ENCODE measurements at places on chromosomes 4 and X.

GRCh38 chr4:42683393-42683792 lies 26.5 kb upstream of the ATP8A1 start:
- DNase-seq, result no peak

DNA sequence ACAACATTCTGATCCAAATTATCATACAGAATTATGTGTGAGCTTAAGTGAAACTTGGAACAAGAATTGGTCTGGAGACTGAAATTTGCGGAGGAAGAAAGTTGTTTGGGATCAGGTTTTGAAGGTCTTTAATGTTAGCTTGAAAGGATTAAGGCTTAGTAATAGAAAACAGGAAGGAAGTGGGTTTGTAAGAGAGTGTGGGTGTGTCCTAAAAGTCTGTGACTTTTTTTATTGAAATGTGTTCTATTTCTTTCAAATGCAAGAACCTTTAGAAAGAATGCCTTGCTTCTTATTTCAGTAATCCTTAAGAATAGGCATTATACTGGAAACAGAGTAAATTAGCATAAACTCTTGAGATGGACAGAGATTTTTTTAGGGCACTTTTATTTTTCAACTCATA lies 198.0 kb downstream of the GALNTL6 start:
- DNase-seq, result no peak

DNA sequence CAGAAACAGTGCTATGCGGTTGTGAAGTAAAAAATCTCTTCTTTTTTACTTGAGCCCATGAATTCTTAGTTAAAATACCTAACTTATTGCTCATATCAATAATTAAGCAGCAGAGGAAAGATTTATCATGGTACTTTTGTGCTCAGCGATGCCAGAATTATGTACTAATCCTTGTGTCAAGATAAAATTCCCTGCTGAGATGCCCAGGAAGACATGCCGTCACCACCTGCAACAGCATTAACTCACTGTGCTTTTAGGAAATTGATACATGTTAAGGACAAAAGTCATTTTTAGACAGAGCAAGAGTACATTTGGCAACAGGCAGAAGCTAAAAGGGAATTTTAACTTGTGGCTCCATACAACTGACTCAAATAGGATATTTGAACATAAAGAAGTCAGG lies 138.9 kb downstream of the NPNT start:
- DNase-seq, result no peak

DNA sequence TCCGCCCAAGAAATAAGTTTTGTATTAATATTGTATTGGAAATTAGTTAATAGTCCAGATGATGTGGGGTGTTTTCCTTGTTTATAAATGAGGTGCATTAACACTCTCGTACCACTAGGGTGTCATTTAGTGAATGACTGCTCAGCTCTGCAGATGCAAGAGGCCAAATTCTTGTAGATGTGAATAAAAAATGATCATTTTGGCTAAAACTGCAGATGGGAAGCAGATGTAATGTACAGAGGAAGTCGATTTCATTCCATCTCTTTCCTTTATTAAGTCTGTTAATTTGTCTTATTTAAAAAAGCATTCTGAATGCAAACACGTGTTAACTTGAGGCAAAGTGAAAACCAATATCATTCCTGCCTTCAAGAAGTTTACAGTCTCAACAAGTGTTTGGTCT lies 108.1 kb downstream of the DHX15 start:
- no peak for DNase-seq

GRCh38 chr4:40405193-40405592 lies 70.1 kb downstream of the CHRNA9 start:
- DNase-seq, result no peak

DNA sequence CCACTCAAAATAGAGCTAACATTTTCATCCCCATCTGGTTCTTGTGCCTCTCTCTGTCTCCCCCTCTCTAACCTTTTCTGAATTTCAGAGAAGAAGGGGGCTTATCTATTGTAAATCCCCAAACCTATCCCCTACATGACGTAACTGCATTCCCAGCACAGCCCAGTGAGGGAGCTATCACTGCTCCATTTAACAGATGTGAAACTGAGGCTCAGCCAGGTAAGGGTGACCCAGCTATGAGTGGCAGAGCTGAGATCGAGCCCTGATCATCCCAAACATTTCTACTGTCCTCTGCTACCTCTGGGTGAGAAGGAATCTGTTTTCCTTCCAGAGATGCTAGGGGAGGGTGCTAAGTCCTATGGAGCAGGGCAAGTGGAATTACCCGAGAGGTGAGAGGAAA lies 107.5 kb downstream of the SLC2A9 start:
- no peak for DNase-seq

GRCh38 chr4:3466691-3467600 lies 3.8 kb downstream of the DOK7 start:
- no peak for DNase-seq

DNA sequence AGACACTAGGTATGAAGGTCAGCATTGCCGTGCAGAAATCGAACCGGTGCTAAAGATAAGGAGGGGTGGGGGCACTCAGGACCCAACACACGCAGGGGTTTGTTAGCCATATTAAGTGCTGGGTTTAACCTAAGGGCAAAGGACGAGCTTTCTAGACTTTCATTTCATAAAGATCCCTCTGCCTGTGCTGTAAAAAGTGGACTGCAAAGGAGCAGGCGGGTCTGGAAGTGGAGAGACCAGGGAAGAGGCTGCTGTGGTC lies 1.3 kb downstream of the CASP3 start:
- DNase-seq, result no peak

- no peak for DNase-seq
Observed at GRCh38 chrX:57905141-57905540, 5.1 kb downstream of the ZXDA start.

GRCh38 chr4:6264225-6264540 lies 5.5 kb upstream of the WFS1 start:
- DNase-seq, result peak; percentile 60

DNA sequence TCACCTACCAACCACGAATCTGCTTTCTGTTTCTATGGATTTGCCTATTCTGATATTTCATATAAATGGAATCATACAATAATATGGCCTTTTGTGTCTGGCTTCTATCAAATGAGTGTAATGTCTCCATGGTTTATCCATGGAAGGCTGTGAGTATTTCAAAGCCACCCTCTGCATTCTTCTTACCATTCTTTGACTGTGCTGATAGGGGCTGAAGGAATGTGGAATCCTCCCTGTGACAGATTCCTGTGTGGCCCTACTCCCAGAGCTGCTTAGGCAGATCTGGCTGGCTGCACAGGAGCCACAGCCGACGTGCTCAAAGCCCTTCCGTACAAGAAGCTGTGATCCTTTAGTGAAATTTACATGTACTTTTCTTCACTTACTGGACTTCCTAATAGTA lies 163.2 kb downstream of the HS6ST2 start:
- no peak for DNase-seq

- DNase-seq, result no peak
Observed at GRCh38 chr4:92021788-92022187, 282.0 kb upstream of the GRID2 start.

DNA sequence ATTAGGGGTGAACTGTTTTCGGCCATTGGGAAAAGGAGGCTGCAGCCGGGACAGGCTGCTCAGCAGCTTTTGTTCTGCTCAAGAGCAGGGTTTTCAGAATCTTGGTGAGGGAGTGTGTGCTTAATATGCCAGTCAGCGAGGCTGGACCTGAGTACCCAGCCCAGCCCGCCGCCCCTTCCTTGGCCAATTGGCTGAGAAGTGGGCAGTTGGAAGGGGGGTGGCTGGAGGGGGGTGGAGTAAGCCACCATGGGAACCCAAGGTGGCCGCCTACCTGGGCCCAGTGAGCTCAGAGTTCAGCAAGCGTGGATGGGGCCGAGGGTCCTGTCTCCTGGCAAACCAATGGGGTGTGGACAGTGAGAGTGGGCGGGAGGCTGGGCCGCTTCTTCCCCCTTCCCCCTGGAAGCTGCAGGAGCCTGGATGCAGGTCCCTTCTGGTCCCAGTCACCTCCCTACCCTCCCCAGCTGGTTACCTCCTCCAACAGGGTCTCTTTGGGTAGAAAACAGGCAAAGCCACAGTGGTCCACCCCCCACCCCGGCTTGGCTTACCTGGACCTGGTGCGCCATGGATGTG lies 52.5 kb downstream of the SORCS2 start:
- DNase-seq, result no peak

DNA sequence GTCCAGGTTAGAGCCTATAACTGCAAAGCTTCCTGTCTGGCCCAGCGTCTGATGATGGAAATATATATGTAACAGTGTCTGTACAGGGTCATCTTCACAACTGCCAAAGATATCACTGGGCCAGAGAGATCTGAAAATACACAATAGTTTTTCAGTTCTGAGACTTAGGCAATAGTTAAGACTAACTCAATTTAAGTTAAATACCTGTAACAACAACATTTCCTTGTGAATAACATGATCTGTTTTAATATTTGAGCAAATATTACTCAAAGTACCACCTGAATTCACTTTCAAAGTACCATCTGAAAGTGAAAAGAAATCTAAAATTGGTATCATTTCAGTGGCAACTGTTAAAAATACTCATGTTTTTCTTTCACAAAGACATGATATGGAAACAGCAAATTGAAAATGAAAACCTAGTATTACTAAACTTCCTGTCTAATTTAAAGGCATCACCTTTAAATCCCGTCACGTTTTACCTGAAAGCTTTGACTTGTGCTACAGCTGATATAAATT lies 9.6 kb downstream of the ZAR1 start:
- no peak for DNase-seq

DNA sequence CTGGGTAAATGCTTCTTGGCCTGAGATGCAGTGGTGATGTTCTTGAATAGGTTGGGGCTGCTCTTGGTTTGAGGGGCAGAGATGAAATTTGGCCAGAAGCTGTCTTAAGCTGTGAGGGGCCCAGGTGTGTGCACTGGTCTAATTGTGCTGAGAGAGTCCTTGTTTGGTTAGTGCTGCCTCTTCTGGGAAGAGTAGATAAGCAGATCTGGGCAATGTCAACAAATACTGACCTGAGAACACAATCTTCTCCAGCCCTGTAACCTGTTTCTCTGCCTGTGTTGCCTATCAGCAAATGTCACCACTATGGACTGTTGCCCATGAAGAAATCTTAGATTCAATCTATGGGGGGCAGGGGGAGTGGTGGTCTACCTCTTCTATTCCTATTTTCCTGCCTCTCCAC lies 17.2 kb upstream of the USP27X start:
- DNase-seq, result peak; percentile 59

- no peak for DNase-seq
Observed at GRCh38 chrX:49308604-49309269, 5.3 kb downstream of the GAGE10 start.

- DNase-seq, result no peak
Observed at GRCh38 chr4:154485127-154485773, 6.3 kb downstream of the DCHS2 start.

DNA sequence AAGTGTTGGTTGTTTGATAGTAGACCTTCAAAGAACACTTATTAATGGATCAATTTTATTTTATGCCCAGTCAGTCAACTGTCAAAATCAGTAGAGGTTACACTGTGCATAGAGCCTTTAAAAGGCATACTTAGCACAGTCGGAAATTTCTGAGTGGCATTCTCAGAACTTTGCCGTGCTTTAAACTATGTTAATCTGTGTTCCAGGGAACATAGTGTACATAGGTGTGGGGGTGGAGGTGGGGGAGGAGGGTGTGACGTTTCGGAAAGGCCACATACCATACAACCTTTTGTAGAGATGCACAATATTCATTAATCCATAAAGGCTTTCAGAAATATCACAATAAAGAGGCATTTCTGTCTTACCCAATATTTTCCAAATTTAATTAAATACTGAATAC lies 75.8 kb downstream of the RS1 start:
- DNase-seq, result no peak

GRCh38 chr4:174561560-174561959 lies 39.3 kb upstream of the HPGD start:
- DNase-seq, result no peak

DNA sequence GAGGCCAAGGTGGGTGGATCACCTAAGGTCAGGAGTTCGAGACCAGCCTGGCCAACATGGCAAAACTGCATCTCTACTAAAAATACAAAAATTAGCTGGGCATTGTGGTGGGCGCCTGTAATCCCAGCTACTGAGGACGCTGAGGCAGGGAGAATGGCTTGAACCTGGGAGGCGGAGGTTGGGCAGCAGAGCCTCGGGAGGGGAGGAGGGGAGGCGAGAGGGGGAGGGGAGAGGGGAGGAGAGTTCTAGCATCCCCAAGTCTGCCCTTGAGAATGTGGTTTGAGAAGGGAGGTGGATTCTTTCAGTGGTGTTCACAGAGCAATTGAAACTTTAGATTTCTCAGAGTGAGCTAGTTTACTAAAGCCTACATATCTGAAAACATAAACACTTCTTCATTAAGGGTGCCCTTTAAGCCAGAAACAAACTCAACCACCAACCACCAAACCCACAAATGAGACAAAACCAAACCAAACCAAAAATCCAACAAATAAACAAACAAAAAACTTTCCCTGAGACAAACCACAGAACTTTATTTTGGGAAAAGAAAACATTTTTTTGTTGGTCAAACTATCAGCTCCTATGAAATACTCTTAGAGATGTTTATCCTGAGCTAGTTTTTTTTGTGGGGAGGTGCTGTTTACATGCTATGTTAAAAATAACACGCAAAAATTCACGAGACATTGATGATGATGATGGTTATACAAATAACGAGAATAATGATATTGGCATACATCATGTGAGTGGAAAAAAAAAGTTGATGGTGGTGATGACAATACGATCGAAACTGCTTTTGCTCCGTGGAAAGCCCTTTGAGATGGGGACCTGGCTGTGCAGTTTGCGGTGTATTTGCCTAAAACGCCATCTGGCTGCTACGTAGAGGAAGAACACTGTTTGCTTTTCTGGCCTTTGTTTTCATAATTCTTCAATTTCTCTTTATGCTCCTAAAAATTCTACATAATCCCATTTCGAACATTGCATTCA lies 98.2 kb upstream of the PRKX start:
- DNase-seq, result peak; percentile 16

- peak; percentile 7 for DNase-seq
Observed at GRCh38 chrX:115547448-115547847, 13.5 kb upstream of the PLS3 start.

DNA sequence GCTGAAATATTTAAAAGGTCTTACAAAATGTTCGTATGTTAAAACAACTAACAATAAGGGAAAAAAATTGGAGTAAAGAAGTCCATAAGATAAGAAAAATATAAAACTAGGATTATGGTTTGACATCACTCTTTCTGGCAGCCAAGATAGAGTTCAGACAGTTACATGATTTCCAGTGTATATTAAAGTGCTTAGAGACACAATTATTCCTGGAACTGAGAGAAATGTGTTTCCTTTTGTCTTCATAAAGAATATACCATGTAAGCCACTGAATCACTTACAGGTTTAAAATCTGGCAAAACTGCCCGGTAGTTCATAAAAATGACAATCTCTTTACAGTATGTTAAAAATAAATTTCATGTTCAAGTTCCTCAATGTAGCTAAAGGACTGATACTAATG lies 538.7 kb upstream of the ATOH1 start:
- no peak for DNase-seq

- DNase-seq, result no peak
Observed at GRCh38 chr4:176217510-176217909, 22.1 kb upstream of the SPATA4 start.

GRCh38 chr4:20422398-20422797 lies 170.7 kb downstream of the SLIT2 start:
- peak; percentile 25 for DNase-seq

- DNase-seq, result no peak
Observed at GRCh38 chr4:125084608-125085007, 230.1 kb upstream of the FAT4 start.

Data from HepG2 (cell line).